Fibroblast of skin of right quadriceps (primary cell): ENCODE measurements at places on chromosomes 5 and 9.

DNA sequence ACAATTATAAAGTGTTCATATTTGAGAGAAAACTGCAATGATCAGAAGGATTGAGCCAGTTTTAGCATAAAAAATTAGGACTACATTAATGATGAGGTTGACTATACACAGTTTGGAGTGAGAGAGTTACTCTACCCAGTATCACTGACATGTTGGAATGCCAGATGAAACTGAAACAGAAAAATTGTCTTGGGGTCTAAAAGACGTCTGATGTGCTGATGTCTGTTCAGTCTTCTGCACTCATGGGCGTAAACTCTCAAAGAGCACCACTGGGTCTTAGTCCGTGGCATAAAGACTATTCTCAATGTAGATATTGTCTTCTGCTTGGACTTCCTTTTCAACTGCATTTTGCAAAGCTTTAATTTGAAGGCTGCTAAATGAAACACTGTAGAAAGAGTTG, 29.5 kb downstream of the HAVCR1 start:
- DNase-seq, result no peak

- DNase-seq, result no peak
These were observed 52.1 kb downstream of the CYSTM1 start for GRCh38 chr5:140227046-140227445.

GRCh38 chr5:155001523-155001922, 12.0 kb upstream of the KIF4B start:
- no peak for DNase-seq

DNA sequence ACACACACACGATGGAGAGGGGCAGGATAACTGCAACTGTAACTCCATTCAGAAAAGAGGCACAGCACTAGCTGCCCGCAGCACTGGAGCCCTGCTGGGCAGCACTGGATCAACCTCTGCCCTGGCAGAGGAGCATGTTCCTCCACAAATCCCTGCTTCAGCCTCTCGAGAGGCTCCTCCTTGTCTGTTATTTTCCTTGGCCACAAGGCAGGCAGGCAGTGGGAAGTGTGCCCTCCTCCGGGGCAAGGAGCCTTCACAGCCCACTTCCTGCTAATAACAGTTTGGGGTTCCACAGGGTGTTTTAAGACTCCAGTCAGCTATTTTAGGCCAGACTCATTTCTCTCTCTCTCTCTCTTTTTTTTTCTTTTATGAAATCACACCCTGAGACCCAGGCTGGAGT, 11.8 kb downstream of the FXN start:
- no peak for DNase-seq

DNA sequence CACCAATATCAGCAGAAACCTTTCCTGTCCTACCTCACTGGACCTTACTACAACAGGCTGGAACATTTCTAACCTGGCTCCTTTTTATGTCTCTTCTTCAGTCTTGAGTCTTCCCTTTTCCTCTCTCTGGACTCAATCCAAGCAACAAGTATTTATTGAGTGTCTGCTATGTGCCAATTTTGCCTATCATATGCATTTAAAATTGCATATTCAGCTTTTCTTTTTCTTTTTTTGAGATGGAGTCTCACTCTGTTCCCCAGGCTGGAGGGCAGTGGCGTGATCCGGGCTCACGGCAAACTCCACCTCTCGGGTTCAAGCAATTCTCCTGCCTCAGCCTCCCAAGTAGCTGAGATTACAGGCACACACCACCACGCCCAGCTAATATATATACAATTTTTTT, 65.8 kb downstream of the MEIKIN start:
- no peak for DNase-seq

GRCh38 chr5:16383544-16384052, 82.0 kb downstream of the ZNF622 start:
- DNase-seq, result no peak

- peak; percentile 11 for DNase-seq
These were observed 558.9 kb upstream of the KLF4 start for GRCh38 chr9:108048406-108049025.

- no peak for DNase-seq
These were observed 49.3 kb upstream of the SYNPO start for GRCh38 chr5:150590979-150591695.

DNA sequence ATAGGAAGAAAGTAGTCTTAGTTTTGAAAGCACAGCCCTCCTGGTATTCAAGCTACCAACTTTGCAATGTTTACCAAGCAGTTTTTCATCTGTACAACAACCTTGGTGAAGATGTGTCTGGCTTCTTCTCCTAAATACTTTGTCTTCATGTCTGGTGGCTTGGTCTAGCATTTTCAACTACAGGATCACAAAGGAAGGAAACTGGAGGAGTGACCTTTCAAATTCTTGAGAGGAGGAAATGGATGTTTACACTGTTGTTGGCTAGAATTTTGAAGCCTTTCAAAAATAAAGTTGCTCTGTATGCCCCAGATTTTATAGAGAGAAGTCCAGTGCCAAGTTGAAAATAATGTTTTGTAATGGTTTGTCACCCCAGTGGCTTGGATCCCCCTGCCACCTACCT, 16.3 kb downstream of the PAM start:
- DNase-seq, result no peak

- DNase-seq, result no peak
These were observed 5.0 kb upstream of the COL23A1 start for GRCh38 chr5:178595150-178595549.

GRCh38 chr5:88690409-88691229, 192.4 kb downstream of the MEF2C start:
- peak; percentile 50 for DNase-seq

DNA sequence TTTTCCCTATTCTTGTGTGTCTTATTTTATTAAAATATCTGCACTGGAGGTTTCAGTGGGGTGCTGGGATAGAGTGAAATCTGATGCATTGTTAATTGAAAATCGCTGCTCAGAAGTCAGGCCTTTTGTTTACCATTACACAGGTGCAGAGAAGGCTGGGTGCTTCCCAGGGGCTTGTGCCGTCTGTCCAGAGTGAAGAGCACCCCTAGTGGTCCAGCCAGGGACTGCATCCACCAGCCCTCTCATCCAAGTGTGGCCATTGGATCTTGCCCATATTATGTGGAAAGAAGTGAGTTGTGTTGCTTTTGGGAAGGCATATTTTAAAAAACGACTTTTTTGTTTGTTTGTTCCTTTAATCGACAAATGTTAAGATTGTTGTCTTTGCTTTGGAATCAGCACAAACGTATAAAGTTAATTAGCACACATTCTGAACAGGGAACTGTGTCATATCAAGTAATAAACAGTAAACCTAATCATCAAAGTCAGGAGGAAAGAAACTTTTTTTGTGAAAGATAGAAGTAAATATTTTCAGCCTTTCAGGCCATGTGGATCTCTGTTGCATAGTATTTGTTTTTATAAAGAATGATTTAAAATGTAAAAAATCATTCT, 315.6 kb downstream of the MTRR start:
- DNase-seq, result peak; percentile 20

DNA sequence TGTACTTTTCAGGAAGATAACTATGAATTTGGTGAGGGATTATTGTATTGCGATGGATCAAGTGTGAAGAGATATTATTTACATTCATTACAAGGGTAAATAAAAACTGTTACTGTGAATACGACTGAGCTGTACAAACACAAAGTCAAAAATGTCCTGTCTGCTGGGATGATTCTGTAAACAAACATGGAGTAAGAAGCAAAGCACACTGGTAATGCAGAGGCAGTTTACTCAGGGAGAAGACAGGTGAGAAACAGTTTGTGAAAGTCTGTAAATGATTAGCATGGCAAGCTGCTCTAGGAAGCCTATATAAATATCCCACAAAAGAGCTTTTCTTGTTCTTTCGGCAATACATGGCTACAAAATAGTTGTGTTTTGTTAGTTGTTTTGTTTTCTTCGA, 115.4 kb upstream of the GNA14 start:
- DNase-seq, result no peak

- DNase-seq, result no peak
These were observed 111.8 kb upstream of the LHFPL2 start for GRCh38 chr5:78760366-78760765.

GRCh38 chr5:3343211-3343610, 252.4 kb upstream of the IRX1 start:
- DNase-seq, result no peak

DNA sequence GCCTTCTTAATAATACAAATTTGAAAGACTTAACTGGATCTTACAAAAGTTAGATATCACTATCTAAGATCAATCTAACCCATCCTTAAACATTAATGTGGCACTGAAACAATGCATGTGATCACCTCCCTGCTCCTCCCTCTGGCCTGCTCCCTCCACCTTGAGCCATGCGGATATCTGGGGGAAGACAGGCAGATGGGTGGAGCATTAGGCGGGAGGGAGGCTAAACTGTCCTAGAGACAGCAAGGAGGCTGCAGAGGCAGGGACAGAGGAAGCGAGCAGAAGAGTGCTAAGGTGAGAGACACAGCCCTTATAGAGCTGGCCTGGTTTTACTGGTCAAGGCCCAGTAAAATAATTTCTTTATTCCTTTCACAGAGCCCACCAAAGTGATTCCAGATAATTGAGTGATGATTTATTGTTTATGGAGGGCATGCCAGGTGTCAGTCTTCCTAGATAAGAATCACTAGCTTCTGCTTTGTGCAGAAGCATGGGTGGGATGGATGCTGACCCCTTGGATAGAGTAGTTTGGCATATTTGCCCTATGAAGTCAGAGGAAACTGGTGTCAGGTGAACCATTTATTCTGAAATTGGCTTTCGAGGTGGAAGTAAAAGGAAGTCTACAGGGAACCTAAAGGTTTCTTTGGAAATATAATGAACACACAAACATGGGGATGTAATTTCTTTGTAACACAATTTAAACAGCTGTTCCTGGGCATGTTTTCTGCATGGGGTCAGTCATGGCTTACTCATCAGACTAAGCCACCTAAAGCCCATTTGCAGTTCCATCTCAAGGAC, 188.3 kb downstream of the GNAQ start:
- no peak for DNase-seq

- peak; percentile 37 for DNase-seq
These were observed 267.9 kb upstream of the PDE4D start for GRCh38 chr5:60161340-60161934.

GRCh38 chr5:2776337-2777302, 25.1 kb upstream of the IRX2 start:
- DNase-seq, result no peak

GRCh38 chr5:37662362-37662761, 177.5 kb downstream of the GDNF start:
- no peak for DNase-seq

DNA sequence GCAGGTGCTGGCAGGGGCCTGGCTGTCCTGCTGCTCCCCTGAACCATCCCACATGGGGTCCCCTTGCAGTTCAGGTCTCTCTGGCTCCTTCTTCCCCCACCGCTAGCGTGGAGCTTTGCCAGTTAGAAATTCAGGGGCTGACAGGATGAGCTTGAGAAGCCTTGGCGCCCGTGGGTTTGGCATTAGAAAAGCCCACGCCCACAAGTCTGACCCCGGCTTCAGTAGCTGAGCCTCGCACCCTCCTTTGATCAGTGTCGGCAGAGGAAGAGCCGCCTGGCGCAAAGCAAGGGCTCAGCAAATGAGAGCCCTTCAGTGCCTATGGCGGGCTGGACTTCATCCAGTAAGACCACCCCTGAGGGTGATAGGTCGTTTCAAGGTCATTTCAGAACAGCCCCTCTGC, 30.1 kb upstream of the NCS1 start:
- no peak for DNase-seq

DNA sequence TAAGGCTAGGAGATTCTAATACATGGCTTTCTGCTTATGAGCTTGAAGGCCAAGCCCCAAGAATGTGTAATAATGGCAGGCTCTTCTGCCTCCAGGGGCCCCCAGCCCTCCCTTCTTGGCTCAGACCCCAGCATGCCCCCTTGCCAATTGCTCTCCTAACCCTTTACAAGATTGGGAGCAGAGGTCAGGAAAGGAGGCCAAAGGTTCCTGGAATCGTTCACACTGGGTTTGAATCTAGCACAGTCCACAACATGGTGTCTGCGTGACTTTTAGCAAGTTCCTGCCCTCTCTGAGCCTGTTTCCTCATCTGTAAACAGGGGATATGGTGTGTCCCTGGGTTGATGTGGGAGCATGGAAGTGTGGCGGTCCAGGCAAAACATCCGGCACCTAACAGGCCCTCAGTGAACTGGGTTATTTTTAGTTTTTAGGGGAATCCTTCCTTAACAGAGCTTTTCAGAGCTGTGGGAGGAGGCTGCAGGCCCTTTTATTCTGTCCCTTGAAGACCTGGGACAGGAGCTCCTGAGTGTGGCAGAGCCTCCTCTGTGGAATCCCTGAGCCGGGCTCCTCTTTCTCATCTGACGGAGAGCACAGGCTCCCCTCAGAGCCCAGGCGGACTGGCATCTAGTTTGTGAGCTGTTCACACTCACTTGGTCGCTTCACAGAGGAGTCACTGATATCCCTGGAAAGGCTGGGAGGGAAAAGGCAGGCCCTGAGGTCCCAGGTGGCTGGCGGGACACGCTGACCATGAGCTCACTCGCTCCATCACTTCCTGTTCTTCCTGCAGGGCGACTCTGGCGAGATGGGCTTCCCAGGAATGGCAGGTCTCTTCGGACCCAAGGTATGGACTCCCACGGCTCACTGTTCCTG, 23.4 kb upstream of the ORM1 start:
- no peak for DNase-seq

GRCh38 chr5:132438917-132439316, 51.7 kb downstream of the IRF1 start:
- no peak for DNase-seq

- no peak for DNase-seq
These were observed 6.2 kb downstream of the NKX2-5 start for GRCh38 chr5:173228639-173229381.

- DNase-seq, result no peak
These were observed 5.4 kb downstream of the NR5A1 start for GRCh38 chr9:124501771-124502320.

GRCh38 chr9:26975728-26976707, 19.8 kb downstream of the IFT74 start:
- peak; percentile 42 for DNase-seq

- peak; percentile 28 for DNase-seq
These were observed 165.4 kb downstream of the EPB41L4A start for GRCh38 chr5:112253478-112254250.

- no peak for DNase-seq
These were observed 204.1 kb downstream of the MEF2C start for GRCh38 chr5:88678770-88679381.

GRCh38 chr5:158809936-158810335, 289.8 kb downstream of the EBF1 start:
- no peak for DNase-seq
